ENCODE measurements at places on chromosomes 7 and 10.

DNA sequence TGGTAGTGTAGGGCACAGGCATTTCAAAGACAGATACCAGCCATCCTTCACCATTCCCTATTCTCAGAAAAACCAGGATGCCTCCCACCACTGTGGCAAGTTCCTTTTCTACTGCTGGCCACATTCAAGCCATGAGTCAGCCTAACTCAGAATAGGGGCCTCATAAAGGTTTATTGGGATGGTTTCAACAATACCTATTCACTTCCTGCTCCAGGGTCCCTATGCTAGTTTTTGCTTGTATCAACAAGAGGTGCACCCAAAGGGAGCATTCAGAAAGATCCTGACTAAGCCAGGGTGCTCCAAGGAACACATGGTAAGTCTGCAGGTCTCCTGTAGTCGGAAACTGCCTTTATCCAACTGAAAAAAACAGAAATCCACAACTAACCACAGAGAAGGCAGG, 76.9 kb upstream of the EGR2 start:
- no peak for ATAC-seq

- ATAC-seq, result no peak
Observed at GRCh38 chr7:34156336-34156735, 251.0 kb downstream of the BMPER start.

- ATAC-seq, result no peak
Observed at GRCh38 chr10:68895041-68895440, 6.1 kb upstream of the DDX50 start.

DNA sequence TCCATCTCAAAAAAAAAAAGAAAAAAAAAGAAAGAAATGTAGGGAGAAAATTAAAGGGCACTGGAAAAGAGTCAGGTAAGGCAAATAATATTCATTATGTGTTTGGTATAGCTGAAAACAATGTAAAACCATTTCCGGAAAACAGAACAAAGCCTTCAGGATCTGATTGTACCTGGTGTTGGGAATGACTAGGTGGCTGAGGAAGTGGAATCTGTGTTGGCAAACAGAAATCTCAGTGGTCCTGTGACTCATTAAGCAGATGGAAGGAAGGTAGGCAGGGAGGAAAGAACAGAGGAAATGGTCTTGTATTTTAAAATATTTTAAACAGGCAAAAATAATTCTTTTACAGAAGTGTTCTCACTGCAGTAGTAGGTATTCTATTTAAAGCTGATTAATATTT, 55.7 kb upstream of the GATA3 start:
- ATAC-seq, result no peak

GRCh38 chr7:129748356-129749109, 137.0 kb downstream of the NRF1 start:
- no peak for ATAC-seq

DNA sequence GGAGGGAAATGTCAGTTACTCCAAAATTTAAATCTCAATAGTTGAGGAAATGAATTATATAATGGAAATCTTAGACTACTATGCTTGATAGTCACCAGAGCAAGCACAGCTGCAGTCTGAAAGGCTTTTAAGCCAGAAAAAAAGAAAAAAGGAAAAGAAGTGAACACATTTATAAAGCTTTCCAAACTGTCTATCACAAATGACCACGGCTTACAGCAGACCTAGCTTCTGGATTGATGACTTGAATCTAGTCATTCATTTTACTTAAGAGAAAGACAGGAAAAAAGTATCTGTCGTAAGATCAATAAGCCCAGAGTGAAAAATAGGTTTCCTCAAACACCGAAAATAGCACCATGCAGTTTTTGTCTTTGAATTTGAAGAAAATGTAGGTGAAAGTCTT, 67.9 kb upstream of the OGDHL start:
- no peak for ATAC-seq

- ATAC-seq, result no peak
Observed at GRCh38 chr7:150377635-150378034, 1.5 kb upstream of the ZNF775 start.

DNA sequence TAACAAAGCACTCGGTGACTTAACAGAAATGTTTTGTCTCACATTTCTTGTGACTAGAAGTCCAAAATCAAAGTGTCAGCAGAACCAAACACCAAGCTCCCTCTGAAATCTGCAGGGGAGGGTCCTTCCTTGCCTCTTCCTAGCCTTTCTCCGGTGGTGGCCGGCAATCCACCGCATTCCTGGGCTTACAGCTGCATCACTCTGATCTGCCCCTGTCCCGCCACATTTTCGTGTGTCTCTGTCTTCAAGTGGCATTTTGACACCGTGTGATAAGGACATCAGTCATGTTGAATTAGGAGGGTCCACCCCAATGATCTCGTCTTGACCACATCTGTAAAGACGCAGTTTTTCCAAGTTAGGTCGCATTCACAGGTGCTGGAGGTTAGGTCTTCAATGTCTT, 30.5 kb upstream of the TOMM7 start:
- ATAC-seq, result no peak

DNA sequence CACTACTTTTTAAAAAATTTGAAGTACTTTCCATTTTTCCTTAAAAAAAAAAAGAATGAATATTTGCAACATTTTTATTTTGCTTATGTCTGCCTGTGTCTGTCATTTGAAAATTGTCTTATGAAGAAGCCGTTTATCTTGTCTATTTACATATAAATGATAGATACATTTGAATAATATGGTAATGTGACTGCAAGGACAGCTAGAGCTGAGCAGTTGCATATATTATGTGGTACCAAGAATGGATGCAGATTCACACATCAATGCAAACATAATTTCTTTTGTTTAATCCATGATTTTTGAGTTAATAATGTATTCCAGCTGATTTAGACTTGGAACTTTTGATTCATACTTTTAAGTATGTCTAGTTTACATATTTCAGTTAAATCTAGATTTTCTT, 268.0 kb downstream of the CDK14 start:
- ATAC-seq, result no peak

DNA sequence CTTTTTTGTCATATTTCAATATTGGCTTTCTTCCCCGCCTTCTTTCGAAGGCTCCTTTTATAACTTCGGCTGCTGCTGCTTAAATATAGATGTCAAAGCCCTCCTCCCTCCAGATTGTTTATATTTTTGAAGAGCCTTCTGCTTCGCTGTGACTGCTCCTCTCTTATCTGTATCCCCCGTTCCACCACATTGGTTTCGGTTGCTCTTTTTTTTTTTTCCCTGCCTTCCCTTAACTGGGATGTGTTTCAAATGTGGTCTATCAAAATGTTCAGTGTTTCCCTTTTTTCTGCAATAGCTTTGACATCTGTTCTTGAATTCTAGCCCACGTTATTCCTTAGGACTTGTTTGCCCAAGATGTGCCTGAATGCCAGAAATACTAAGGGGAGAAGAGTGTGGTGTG, 96.4 kb downstream of the CUX1 start:
- ATAC-seq, result no peak

- ATAC-seq, result peak; percentile 20
Observed at GRCh38 chr10:31319602-31320549, 860 bp downstream of the ZEB1 start.

DNA sequence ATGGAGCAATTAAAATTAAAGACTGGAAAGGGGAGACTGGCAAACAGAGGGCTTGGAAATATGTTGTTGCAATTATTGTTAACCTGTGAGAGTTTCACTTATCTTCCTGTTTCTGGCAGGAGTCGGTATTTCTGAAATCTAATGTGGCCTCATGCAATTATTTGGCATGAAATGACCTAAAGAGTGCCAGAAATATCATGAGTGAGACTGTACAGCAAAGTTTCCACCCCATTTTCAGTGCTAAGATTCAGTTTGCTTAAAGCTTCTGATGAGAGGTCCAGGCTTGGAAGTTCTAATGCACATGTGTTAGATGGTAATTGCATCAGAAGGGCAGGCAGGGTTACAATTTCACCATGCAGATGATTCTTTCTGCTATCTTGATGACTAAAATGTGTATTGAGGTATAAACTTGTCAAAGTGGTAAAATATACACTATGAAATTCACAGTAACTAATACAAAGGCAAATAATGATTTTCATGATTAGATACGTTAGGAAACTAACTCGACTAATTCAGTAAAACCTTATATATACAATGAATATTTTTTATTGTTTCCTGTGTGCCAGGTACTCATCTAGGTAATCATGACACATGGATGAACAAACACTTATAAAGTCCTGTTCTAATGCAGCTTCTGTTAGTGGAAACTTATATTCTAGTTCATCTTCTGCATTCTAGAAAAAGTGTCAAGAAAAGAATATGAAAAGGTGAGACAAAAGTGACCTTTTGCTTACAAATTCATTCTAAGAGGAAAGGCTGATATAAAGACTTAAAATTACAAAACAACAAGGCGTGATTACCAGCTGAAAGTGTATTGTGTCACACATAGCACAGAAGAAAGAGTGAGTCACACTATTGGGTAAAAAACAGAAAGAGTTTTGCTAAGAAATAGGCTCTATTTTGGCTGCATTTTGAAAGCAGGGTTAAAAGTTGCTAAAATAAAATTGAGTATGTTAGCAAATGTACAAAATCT, 533.4 kb upstream of the SEMA3D start:
- peak; percentile 71 for ATAC-seq

DNA sequence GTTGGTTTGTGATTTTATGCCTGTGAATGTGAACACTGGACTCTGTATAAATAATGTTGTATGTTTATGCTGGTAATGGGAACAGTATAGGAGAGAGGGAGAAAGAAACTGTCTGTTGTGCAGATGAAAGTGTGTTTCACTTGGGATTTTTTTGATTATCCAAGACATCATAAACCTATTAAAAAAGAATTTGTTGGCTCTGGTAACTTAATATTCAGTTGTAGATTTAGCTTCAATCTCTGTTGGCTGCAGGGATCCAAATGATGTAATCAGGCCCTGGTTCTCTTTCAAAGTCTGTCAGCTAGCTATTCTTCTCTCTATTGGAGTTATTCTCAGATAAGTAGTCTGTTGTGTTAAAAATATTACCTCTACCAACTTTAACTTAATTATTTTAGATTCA, 168.8 kb upstream of the RHOBTB1 start:
- no peak for ATAC-seq

DNA sequence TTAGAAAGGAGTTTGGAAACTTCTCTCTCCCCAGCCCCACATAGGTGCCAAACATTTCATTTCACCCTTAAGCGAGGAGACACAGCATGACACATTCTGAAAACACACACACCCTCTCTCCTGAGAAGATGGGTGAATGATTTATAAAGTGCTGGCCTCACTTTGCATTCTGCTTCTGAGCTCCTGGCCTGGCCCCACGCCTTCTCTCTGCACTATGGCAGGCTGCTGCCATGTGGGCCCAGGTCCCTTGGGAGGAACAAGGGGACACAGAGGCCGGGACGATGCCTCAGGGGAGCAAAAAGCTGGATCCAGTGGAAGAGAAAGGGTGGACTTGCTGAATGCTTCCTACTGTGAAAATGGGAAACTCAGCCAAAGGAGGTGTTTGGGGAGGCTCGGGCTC, 56.0 kb downstream of the CPXM2 start:
- peak; percentile 58 for ATAC-seq

- no peak for ATAC-seq
Observed at GRCh38 chr7:132557489-132558044, 18.7 kb downstream of the PLXNA4 start.

DNA sequence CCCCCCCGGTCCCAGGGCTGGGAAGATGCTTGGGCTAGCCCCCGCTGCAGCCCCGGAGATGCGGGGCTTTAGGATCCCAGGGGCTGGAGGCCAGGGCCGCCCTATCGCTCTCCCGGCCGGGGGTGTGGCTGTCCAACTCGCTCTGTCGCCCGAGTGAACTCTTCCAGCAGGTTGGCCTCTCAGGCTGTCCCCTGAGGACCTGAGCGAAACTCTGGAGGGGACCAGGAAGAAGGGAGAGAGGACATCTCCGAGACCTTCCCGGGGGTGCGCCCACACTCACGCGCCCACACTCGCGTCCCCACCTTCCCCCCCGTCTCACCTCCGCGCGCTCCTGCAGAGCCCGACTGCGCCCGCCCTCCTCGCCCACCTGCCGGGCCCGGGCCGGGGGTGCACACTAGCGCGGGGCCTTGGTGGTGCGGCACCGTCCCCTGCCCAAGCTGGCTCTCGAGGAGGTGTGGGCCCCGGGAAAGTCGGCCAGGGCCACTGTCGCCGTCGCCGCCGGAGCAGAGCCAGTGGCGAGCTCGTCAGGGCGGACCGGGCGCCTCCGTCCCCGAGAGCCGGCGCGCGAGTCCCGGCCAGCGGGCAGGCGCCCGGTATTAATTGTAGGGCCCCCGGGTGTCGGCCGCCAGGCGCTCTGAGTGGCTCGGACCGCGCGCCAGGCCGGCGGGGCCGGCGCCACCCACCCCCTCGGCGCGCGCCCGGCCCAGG, 101.7 kb upstream of the SVIL start:
- ATAC-seq, result peak; percentile 76

DNA sequence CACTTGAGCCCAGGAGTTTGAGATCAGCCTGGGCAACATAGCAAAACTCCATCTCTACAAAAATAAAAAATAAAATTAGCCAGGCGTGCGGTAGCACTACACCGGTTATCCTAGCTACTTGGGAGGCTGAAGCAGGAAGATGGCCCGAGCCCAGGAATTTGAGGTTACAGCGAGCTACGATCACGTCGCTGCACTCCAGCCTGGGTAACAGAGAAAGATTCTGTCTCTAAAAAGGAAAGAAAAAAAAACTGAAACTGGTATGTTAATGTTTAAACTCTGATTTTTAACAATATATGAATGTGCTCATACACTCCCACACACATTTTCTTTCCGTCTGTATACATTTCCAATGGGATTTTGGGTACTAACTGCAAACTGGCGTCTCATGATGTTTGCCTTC, 140.6 kb upstream of the KMT2E start:
- no peak for ATAC-seq

DNA sequence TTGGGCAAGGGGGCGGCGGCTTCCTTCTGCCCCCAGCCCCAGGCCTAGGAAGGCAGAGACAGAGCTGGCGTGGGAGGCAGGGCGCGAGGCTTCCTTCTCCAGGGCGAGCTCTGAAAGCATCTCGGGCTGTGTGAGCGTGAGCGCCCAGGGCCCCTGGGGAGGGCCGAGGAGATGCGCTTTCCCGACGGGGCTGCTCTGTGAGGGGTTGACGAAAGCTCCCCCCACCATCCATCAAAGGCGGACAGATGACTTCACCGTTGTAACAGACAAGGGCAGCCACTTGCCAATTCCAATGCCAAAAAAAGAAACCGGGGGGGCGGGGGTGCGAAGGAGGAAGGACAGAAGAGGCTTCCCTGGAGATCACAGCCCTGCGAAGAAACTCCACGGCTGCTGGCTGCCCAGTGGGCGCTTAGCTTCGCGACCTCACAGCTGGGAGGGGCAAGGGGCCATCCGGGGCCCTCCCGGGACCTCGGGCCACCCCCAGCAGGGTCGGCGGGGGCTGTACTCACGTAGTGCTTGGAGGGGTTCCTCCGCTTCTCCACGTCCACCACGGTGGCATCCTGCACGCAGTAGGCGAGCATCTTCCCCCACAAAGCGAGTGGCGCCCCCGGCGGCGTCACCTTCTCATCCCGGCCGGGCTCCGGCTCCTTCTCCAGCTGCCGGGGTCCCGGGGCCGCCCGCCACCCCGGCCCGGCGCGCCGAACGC, 537 bp downstream of the SH3PXD2A start:
- peak; percentile 14 for ATAC-seq

DNA sequence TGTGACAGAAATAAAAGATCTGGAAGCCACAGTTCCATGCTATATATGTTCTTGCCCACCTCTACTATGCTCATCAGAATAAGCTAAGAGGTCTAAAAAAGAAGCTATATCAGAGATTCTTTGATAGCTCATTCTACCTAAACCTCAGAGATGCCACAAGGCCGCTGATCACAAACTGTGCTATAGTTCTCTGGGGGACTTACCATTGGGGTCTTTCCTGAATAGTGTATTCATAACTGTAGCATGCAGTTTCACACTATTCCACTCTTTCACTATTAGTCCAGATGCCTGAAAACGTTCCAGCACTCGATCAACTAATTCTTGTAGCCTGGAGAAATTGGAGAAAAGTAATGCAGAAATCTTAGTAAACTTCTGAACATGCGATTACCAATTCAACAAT, 44.5 kb upstream of the SPOCK2 start:
- ATAC-seq, result no peak

GRCh38 chr7:23373151-23374004, 74.2 kb downstream of the MALSU1 start:
- ATAC-seq, result no peak

All from gastroesophageal sphincter (tissue), 4 donors.